Fibroblast of the conjunctiva (primary cell): ENCODE measurements at places on chromosomes 5 and 9.

GRCh38 chr5:144800169-144800568 is 629.5 kb downstream of the KCTD16 start:
- no peak for DNase-seq

DNA sequence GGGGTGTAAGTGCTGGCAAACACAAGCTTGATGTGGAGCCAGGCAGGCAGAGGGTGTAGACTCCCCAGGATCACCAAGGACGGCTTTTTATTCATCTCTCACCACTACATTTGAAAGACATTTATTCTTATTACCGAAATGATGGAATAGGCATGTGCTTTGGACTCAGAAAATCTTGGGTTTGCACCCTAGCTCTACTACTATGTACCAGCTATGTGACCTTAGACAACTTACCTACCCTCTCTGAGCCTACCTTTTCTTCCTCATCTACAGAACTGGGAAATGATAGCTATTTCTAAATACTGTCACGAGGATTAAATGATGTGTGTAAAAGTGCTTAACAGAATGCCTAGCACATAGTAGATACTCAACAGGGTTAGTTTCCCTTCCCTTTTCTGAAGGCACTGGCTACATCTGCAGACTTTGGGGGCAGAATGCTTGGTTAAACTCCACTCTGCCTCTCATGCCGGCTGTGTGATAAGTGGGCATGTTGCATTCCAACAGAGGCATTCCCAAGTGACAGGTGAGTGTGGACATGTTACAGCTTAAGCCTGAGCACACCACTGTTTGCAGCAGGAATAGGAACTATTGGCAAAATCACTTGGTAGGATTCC is 94.8 kb downstream of the SLC1A3 start:
- DNase-seq = no peak

- DNase-seq = peak; percentile 94
Observed at GRCh38 chr5:128538250-128539037, 399 bp upstream of the FBN2 start.

- no peak for DNase-seq
Observed at GRCh38 chr9:27485158-27485557, 38.9 kb upstream of the IFNK start.

- peak; percentile 83 for DNase-seq
Observed at GRCh38 chr9:27292659-27293405, 4.1 kb downstream of the EQTN start.

DNA sequence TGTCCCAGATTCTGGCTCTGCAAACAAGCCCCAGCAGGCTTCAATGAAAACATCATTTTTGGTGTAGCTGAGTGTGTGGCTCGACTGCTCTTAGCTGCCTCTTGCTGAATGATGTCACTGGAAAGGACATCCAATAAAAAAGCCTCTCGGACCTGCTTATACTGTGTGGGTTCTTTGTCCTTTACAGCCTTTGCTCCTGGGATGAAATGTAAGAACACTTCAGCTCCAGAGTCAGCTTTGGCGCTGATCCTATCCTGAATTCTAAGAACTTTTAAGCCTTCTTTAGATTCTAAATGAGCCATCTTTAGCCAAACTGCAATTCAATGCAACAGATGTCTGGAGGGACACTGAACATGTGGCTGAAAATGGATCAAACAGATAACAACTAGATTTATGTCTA is 404.6 kb upstream of the C9orf72 start:
- no peak for DNase-seq

GRCh38 chr9:130689937-130690700 is 3.5 kb upstream of the EXOSC2 start:
- DNase-seq = peak; percentile 96

DNA sequence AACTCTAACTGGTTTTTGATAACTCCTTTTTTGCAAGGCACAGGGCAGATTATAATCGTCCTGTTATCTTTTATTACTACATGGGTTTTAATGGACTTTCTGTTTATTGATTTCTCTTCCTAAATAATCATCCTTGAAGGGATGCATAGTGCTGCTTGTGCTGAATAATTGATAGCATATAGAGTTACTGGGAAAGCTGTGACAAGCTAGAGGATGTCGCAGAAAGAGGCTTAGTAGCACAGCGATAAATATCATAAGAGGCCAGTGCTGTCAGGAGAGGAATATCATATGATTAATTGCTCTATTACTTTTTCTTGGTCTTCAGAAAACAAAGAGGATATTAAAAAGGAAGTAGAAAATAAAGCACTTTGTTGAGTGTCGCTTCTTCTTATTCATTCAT is 1007.1 kb upstream of the ACO1 start:
- DNase-seq = no peak

GRCh38 chr5:169213479-169213878 is 87.5 kb downstream of the SLIT3 start:
- DNase-seq = no peak

GRCh38 chr9:101119206-101119819 is 90.8 kb downstream of the PLPPR1 start:
- DNase-seq = no peak
